Sigmoid colon (tissue), 7 donors: ENCODE measurements at places on chromosomes 3 and 15. TPM values are rescaled to one million over a fixed set of nuclear protein-coding genes. Genes with fewer than 3 reads are reported as not detected.

The A4GNT gene
- not detected for total RNA-seq

The SMCO1 gene
- not detected for total RNA-seq

The SERINC4 gene
- total RNA-seq: not detected

The STRIT1 gene
- total RNA-seq: not detected

The CCR2 gene
- total RNA-seq: 1.6 TPM

The MEIS2 gene
- total RNA-seq: 85.3 TPM

The GOLGA8S gene
- total RNA-seq: 0.55 TPM

The ILDR1 gene
- not detected for total RNA-seq

The GASK1A gene
- 18.9 TPM for total RNA-seq

The ZNF770 gene
- 20.4 TPM for total RNA-seq

The UBA7 gene
- total RNA-seq: 74.2 TPM

The BCL2A1 gene
- not detected for total RNA-seq

The GOLGA8G gene
- not detected for total RNA-seq

The CCDC71 gene
- 17.5 TPM for total RNA-seq

The CYFIP1 gene
- total RNA-seq: 99.6 TPM

The SV2B gene
- total RNA-seq: 2.5 TPM

The CEMIP gene
- total RNA-seq: not detected

The IL17RE gene
- total RNA-seq: 2.5 TPM

The SLITRK3 gene
- 5.6 TPM for total RNA-seq

The TIMP4 gene
- total RNA-seq: 15.8 TPM

The ITIH1 gene
- total RNA-seq: not detected

The CHRM5 gene
- not detected for total RNA-seq

The GABRR3 gene
- total RNA-seq: not detected

The SH2D7 gene
- total RNA-seq: not detected

The PCOLCE2 gene
- total RNA-seq: 7.7 TPM

The CACNA2D2 gene
- 1.7 TPM for total RNA-seq

The SLC28A2 gene
- not detected for total RNA-seq

The GP5 gene
- not detected for total RNA-seq

The C2CD4A gene
- not detected for total RNA-seq

The TTC14 gene
- 66.2 TPM for total RNA-seq
